Activated CD4-positive, alpha-beta T cell treated with anti-CD3 and anti-CD28 coated beads, Interleukin-2, amount 10 ng/mL, durations not matched to agents 7 days and 5 days (primary cell): ENCODE measurements at places on chromosomes 12 and 14. TPM values are rescaled to one million over a fixed set of nuclear protein-coding genes. Genes with fewer than 3 reads are reported as not detected.

The SCN8A gene
- total RNA-seq = 0.52 TPM

The TAS2R13 gene
- total RNA-seq = 1.1 TPM

The RASSF8 gene
- total RNA-seq = 2.1 TPM

GRCh38 chr12:96752211-96752610, 154.8 kb upstream of the NEDD1 start:
- DNase-seq = no peak

DNA sequence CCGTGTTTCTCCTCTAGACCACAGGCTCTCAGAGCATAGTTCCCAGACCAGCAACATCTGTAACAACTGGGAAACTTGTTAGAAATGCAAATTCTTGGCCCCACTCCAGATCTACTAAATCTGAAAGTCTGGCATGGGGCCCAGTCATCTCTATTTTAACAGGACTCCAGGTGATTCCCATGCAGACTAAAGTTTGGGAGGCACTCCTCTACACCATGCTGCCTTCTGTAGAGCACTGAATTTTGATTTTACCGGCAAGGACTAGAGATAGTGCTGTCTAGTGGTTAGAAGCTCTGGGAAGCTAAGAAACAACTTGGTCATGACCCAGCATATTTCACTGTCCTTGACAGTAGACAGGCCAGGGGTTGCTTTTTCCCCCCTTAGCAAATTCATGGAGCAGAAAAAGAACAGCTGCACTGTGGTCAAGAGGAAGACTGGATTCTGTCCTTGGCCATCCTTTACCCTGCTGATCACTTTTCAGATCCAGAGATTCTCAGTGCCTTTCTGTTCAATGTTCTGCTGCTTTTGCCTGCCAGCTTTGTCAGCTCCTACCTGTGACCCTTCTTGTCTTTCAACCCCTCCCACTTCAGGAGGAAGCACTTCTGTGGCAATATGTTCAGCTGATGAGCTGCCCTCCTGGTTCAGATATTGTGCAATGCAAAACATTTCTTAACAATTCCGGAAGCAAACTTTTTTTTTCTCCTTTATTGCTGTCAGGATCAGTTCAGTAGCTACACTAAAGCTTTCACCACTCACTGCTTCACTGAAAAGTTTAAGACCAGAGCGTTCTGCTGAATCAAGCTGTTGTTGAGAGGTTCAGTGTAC, 133.8 kb upstream of the NUDT4 start:
- DNase-seq = peak; percentile 35

GRCh38 chr14:73234586-73235394, 2.5 kb upstream of the PAPLN start:
- no peak for DNase-seq

- DNase-seq = peak; percentile 63
These were observed 120.7 kb downstream of the AACS start for GRCh38 chr12:125185740-125186470.

DNA sequence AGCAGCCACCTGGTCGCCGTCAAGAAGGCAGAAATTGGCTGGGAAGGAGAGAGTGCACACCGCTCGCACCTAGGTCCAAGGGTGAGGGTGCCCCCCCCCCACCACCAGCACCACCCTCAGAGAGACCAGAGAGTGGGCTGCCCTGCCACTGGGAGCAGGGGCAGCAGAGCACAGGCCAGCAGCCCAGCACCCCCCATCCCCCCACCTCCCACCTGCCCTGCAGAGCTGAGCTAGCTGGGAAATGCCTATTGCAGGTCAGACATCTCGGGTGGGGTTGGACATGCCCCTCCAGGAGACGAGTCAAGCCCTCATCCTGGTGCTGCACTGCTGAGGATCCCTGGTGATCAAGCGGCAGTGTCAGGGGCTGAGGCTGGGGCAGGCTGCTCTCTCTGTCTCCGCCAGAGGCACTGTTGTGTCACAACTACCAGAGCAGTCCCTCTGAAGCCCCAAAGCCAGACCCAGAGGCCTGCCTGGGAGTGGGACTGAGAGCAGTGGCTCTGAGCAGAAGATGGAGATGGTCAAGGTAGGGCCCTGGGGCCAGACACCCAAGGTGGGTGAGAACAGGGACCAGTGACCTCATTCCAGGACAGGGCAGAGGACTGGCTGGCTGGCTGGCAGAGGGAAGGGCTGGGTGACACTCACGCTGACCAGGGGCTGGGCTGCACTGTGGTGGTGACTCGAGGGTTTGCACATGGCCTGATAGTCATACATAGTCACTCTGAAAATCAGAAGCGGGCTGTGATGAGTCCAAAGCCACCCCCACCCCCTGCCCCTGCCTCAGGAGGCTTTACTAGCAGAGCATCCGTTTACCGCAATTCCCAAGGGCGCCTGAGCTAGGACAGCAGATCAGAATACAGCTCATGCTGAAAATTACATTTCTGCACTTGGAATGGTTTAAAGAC, 19.7 kb upstream of the LRTM2 start:
- DNase-seq = peak; percentile 41

- no peak for DNase-seq
These were observed 97.8 kb downstream of the SEC23A start for GRCh38 chr14:39005044-39005880.

GRCh38 chr12:122846622-122847515, 11.6 kb downstream of the HIP1R start:
- DNase-seq = no peak
